ENCODE measurements at places on chromosomes 12 and 14.

GRCh38 chr14:23929136-23929535 is 24.4 kb upstream of the DHRS4 start:
- no peak for DNase-seq

GRCh38 chr12:74685385-74685784 is 147.8 kb downstream of the ATXN7L3B start:
- DNase-seq: no peak

- no peak for DNase-seq
Observed at GRCh38 chr14:53532853-53533252, 379.7 kb upstream of the DDHD1 start.

DNA sequence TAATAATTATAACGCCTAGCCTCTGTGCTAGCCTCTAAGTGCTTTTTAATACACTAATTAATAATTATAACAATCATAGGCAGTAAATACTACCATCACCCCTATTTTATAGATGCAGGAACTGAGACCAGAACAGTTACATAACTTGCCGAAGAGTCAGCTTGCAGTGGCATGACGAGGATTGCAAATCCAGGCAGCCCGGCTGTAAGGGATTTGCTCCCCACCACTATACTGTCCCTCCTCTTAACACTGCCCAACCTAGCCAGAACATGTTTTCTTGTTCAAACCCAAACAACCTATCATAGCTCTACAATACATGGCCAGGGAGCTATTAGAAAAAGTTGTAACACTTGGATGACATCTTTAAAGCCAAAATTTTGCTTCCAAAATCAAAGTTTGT is 33.9 kb upstream of the VASH1 start:
- DNase-seq: no peak

- peak; percentile 90 for DNase-seq
Observed at GRCh38 chr12:13061377-13061776, 17.2 kb downstream of the FAM234B start.

DNA sequence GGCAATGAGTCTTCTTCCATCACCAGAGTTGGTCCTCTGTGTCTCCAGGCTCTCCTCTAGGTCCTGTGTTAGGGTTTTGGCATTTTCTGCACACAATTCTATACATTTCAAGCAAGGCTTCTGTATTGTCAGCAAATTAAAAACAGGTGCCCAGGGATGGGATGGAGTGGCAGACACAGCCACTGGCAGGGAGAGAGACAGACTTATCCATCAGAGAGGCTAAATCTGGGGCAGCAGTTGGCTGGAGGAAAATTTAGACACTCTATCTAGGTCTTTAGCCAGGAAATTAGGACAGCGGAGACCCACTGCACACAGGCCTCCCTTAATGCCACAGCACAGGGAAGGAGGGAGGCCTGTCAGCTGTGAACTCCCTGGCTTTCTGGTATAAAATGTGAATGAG is 20.2 kb downstream of the PLEKHD1 start:
- DNase-seq: no peak

GRCh38 chr12:1593174-1594005 is 991 bp downstream of the FBXL14 start:
- DNase-seq: peak; percentile 64

- peak; percentile 70 for DNase-seq
Observed at GRCh38 chr12:88052686-88053085, 23.5 kb upstream of the C12orf50 start.

DNA sequence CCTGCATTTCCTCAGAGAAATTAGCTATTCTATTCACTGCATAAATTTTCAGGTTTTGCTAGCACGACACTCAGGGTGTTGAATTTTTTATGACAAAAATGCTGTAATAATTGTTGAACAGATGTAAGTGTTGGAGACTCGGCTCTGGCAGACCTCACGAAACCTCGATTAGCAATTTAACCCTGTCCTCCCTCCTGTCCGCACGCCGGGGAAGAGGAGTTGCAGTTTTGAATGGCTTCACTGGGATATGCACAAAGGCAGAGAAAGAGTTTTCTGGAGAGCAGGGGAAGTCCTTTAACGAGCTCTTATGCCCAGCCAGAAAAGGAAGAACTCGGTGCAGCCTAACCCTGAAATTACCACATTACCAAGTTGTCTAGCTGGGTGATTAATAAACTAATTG is 661.1 kb downstream of the VRK1 start:
- no peak for DNase-seq

DNA sequence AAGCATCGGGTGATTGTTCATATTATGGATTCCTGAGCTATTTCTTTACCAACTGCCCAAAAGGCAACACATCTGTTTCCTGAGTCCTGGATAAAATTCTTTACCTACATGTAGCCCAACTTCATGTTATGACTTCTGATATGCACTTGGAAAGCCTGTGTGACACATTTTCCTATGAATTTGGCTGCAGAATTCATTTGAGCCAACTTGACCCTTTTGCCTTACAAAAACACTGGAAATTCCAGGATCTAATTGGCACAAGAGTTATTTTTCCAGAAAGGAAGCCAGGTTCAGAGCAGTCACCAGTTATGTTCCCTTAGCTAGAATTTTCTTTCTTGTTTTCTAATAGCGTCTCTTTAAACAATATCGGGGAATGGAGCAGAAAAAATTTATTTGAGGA is 202.5 kb upstream of the LRIG3 start:
- DNase-seq: no peak

- no peak for DNase-seq
Observed at GRCh38 chr12:122635471-122635870, 67.7 kb downstream of the HCAR2 start.

GRCh38 chr14:53209370-53209769 is 56.2 kb upstream of the DDHD1 start:
- peak; percentile 54 for DNase-seq

DNA sequence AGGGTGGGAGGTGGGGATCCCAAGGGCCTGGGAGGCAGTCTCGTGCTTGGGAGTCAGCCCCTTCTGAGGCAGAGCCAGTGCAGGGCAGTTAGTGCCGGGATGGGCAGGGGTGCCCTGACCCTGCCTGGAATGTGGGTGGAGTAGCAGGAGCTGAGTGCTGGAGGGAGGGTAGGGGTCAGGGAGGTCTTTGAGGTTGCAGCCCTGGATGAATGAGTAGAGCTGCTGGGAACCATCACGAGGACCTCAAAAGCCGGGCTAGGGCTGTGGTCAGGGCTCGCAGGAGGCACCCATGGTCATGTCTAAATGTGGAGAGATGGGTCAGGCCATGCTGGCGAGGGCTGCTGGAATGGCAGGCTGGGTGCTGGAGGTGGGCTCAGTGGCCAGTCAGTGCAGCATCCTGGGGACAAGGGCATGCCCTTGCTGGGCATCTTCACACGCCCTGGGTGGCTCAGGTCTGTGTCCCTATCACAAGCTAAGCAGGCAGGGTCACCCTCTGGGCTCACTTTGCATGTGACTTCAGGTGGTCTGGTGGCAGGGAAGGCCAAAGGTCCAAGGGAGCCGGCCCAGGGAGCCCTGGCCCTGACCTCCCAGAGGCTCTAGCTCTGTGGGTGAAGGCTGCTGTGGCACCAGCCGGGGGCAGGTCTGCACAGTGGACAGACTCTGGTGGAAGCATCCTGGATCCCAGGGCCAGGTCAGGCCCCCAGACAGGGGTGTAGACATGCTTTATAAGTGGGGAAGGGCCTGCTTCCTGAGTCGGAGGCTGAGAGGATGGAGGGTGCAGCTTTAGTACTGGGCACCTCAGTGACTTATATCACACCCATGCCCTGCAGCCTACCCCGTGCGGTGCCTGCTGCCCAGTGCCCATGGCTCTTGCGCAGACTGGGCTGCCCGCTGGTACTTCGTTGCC is 24.5 kb downstream of the PAPLN start:
- no peak for DNase-seq

GRCh38 chr12:47860279-47860841 is 40.7 kb upstream of the HDAC7 start:
- no peak for DNase-seq

DNA sequence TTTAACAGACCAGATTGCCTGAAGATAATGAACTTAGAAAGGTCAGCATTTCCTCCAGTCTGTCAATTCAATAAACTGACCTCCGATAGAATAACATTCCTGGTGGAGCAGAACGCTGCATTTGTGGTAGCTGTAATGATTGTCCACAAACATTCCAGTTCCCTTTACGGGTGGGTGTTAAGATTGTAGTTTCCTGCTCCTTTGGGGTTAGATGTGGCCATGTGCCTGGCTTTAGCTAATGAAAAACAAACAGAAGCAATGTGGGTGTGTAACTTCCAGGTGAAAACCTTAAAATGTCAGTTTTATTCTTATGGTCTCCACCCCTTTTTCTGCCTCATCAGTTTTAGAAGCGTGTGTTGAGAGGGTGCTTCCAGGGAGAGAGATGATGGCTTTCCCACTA is 217.3 kb upstream of the CRY1 start:
- no peak for DNase-seq

- DNase-seq: no peak
Observed at GRCh38 chr12:111672822-111673381, 12.9 kb downstream of the BRAP start.

GRCh38 chr12:93571925-93572711 is at the start of gene SOCS2:
SOCS2 (plus strand) TSS chr12:93572675; CDS start chr12:93572898, 223 bp downstream.
- DNase-seq: peak; percentile 70

- DNase-seq: peak; percentile 37
Observed at GRCh38 chr14:31465111-31465510, 7.8 kb upstream of the DTD2 start.

DNA sequence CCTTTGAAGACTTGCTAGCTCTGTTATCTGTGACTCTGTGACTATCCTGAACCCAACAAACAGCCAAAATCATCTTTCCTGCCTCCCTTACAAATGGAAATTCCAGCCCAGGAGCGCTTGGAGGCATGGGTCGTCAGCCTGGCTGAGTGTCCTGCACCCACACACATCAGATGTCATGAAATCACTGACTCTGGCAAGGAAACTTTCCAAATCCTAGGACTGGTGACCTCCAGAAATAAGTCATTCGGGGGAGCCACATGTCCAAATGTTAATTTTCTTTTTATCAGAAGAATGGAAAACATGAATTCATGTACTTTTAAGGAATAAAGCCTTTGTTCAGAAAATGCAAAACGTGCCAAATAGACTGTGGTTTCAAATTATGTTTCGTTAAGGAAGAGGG is 96.3 kb upstream of the EVL start:
- DNase-seq: no peak

- no peak for DNase-seq
Observed at GRCh38 chr12:11633968-11634367, 15.5 kb upstream of the ETV6 start.

Measured in hematopoietic multipotent progenitor cell treated with erythropoietin and hydrocortisone succinate and interleukin-3 and kit ligand, for 4 days (in vitro differentiated cells).